ENCODE measurements at places on chromosomes 2 and 18.

DNA sequence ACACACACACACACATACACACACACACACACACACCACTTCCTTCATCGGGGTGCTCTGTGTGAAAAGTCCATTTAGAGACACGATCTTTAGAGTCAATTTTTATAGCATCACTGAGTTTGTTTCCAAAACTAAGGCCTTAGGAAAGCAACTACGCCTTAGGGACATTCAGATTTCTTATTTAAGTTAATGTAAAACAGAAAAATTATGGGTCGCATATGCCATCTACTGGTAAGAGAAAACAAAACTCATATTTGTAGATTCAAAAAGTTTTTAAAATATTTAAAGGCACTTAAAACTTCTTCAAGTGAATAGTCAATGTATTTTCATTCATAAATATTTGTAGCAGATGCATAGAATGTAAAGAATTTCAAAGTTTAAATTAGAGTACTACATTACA lies 166.2 kb downstream of the ATAD2B start:
- no peak overlapping the region for H3K27ac ChIP-seq
- peaks cover 14% of the 10 kb centered on the region for H3K4me1 ChIP-seq
- H3K27me3 ChIP-seq: no peaks in the 10 kb centered on the region
- no peak for DNase-seq
- H3K36me3 ChIP-seq: peaks cover 6% of the 10 kb centered on the region

DNA sequence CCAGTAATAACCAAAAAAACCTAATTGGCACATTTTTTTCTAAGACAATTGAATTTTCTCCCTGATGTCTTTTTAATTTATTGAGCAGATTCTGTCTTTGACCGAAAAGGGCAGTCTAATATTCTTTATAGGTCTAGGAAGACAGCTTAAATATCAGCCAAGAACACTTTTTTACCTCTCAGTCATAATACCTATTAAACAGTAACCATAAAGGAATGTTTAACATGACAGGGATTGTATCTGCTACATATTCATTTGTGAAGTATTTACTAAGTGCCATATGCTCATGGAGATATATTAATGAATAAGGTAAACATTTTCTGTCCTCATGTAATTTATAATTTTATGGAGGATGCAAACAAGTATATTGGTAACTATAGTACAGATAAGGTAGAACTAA lies 3.1 kb upstream of the HTR2B start:
- H3K27ac ChIP-seq: no peak overlapping the region
- peak; percentile 39 for DNase-seq
- no peak overlapping the region for H3K4me3 ChIP-seq
- H3K36me3 ChIP-seq: no peaks in the 10 kb centered on the region
- no peaks in the 10 kb centered on the region for H3K27me3 ChIP-seq

- peak; percentile 14 for DNase-seq
- no peaks in the 10 kb centered on the region for H3K4me1 ChIP-seq
- H3K27me3 ChIP-seq: no peaks in the 10 kb centered on the region
- no peak overlapping the region for H3K4me3 ChIP-seq
These were observed 124.1 kb upstream of the XIRP2 start for GRCh38 chr2:166764216-166764615.

DNA sequence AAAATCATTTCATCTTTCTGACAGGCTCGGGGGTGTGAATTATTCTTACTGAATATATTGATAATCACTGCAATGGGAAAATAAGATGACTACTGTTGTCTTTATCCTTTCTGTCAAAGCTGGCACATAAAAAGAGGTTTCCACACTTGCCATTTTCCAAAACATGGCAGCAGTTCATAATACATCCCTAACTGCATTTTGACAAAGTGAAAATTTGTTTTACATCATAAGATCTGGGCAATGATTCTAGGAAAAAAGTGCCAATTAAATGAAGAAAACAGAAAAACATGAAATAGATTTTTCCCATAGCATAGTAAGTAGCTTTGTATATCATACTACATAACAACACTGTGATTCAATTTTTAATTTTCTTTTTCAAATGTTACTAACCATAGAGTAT lies 65.4 kb downstream of the ERBB4 start:
- no peak overlapping the region for H3K4me3 ChIP-seq
- H3K4me1 ChIP-seq: no peaks in the 10 kb centered on the region
- no peak for DNase-seq

DNA sequence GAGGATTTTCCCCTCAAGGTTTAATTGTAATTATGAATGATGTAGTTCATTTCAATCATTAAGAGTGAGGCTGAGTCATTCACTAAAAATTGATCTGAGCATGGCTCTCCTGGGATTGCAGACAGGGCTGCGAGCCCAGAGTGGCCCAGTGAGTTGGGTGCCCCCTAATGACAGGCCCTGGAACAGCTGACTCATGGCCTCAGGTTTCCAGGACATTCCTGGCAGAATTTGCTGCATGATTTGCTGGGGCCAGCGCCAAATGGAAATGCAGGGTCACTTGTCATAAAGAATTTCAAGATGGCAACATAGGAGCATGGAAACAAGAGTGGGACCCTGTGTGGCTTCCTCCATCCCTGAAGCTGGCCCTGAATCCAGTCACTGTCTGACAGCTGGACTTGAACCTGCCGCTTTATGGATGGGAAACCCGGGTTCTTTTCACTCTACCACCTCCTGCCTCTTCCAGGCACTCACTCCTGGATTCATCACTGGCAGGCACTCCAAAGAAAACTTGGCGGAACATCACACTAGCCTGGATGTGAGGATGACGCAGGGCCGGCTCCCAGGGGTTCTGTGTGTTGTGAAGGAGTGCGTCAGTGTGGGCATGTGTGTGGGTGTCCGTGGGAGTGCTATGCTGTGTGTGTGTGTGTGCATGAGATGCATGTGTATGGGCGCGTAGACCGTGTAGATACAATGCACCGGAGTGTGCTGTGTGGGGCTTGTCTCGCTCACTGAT lies 15.2 kb downstream of the OTOF start:
- DNase-seq: peak; percentile 96
- H3K4me1 ChIP-seq: no peaks in the 10 kb centered on the region
- H3K36me3 ChIP-seq: no peaks in the 10 kb centered on the region
- no peak overlapping the region for H3K4me3 ChIP-seq
- H3K27ac ChIP-seq: peak overlapping the region; percentile 33

GRCh38 chr2:216590780-216591179 lies 42.4 kb upstream of the IGFBP2 start:
- H3K36me3 ChIP-seq: no peaks in the 10 kb centered on the region
- H3K27me3 ChIP-seq: no peaks in the 10 kb centered on the region
- no peak overlapping the region for H3K27ac ChIP-seq
- no peaks in the 10 kb centered on the region for H3K4me1 ChIP-seq
- H3K4me3 ChIP-seq: no peak overlapping the region
- no peak for DNase-seq

- no peak overlapping the region for H3K27ac ChIP-seq
- no peak overlapping the region for H3K4me3 ChIP-seq
- no peaks in the 10 kb centered on the region for H3K27me3 ChIP-seq
- no peaks in the 10 kb centered on the region for H3K4me1 ChIP-seq
- DNase-seq: no peak
These were observed 52.2 kb downstream of the C1QL2 start for GRCh38 chr2:119106301-119106897.

- H3K27ac ChIP-seq: no peak overlapping the region
- H3K4me1 ChIP-seq: peaks cover 4% of the 10 kb centered on the region
- H3K36me3 ChIP-seq: no peaks in the 10 kb centered on the region
- DNase-seq: no peak
These were observed 107.4 kb downstream of the OSBPL6 start for GRCh38 chr2:178301649-178302238.

DNA sequence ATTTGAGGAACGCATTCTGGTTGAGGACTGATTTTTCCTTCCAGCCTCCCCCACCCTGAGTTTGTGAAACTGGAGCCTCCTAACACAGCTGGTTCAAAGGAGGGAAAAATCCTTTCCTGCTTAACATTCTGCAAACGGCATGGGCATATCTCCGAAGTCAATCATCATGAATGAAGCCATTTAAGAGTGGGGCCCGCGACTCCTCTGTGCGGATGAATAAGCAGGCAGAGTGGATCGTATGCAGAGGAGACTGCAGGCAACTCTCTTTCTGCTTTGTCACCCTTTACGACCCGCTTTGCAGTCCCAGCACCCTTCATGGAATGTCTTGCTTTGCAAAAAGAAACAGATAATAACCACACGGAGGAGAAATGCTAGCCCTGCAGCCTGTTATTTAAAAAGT lies 305.2 kb downstream of the CLIP4 start:
- no peak overlapping the region for H3K4me3 ChIP-seq
- H3K27me3 ChIP-seq: peaks cover 27% of the 10 kb centered on the region
- H3K4me1 ChIP-seq: no peaks in the 10 kb centered on the region
- no peak for DNase-seq
- no peaks in the 10 kb centered on the region for H3K36me3 ChIP-seq

- DNase-seq: no peak
- H3K4me3 ChIP-seq: no peak overlapping the region
- H3K27me3 ChIP-seq: no peaks in the 10 kb centered on the region
- no peaks in the 10 kb centered on the region for H3K36me3 ChIP-seq
- no peaks in the 10 kb centered on the region for H3K4me1 ChIP-seq
These were observed 757.8 kb downstream of the TRIB2 start for GRCh38 chr2:13474538-13474937.

DNA sequence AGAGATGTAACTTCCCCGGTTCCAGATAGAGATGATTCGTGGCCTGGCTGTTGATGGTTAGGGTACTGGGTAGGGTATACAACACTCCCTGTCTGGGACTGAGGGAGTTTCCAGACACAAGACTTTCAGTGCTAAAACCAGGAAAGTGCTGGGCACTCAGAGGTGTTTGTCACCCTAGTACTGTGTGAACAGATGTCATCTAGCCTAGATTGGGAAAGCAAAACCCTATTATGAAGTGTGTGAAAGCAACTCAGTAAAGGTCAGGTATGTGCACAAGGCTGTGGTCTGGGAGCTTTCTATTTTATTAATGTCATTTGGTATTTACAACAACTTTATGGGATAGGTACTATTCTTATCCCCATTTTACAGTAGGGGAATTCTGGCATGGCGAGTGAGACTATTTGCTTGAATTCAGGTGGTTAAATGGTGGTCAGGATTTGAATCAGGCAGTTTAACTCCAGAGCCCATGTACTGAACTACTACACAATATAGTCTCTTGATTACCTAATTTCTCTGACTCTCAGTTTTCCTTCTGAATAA lies 2.6 kb downstream of the BZW1 start:
- DNase-seq: no peak
- H3K36me3 ChIP-seq: peaks cover 60% of the 10 kb centered on the region
- peaks cover 40% of the 10 kb centered on the region for H3K4me1 ChIP-seq
- H3K27me3 ChIP-seq: no peaks in the 10 kb centered on the region
- H3K27ac ChIP-seq: peak overlapping the region; percentile 9
- peak overlapping the region; percentile 79 for H3K4me3 ChIP-seq

DNA sequence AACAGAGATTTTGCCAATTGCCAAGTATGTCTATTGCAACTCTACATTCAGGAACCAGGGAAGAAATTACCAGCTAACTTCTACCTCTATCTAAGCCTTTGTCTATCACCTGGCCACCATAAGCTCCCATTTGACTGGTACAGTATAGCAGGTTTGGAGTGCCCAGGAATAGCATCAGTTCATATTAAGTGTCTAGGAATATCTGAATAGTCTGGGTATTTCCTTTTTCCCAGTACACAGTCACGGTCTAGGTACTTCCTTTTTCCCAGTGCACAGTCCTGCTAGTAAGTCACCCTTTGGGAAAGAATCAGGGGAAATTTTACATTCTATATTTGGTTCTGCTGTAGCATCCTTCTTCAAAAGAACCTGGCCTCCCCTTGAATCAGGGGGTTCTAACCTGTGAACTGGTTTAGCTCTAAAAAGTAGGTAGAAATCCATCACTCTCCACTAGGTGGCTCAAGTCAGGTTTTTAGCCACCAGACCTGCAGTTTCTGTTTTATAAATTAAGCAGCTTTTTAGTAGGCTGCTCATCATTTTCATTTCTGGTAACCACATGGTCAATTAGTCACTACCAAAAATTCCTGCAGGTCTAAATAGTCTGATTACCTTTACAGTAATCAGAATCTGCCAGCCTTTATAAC lies 49.3 kb upstream of the DNAJC10 start:
- H3K4me1 ChIP-seq: no peaks in the 10 kb centered on the region
- H3K4me3 ChIP-seq: no peak overlapping the region
- no peak overlapping the region for H3K27ac ChIP-seq
- H3K36me3 ChIP-seq: no peaks in the 10 kb centered on the region

DNA sequence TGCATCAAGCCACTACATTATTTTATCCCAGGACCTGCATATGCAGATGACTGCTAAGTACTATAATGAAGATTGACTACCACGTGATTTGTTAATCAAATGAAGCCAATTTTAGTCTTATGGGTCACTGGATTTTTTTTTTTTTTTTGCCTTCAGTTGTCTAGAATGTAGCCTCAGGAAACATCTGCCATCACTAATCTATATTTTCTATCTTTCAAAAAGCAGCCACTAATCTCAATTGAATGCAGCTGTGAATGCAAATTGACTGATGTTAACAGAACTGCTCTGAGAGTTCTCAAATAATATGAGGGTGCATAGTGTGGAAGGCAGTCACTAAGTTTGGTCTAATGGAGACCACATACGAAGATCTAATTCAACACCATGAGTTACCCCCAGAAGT lies 106.3 kb downstream of the ABCA12 start:
- no peak overlapping the region for H3K4me3 ChIP-seq
- no peaks in the 10 kb centered on the region for H3K36me3 ChIP-seq
- no peak overlapping the region for H3K27ac ChIP-seq

DNA sequence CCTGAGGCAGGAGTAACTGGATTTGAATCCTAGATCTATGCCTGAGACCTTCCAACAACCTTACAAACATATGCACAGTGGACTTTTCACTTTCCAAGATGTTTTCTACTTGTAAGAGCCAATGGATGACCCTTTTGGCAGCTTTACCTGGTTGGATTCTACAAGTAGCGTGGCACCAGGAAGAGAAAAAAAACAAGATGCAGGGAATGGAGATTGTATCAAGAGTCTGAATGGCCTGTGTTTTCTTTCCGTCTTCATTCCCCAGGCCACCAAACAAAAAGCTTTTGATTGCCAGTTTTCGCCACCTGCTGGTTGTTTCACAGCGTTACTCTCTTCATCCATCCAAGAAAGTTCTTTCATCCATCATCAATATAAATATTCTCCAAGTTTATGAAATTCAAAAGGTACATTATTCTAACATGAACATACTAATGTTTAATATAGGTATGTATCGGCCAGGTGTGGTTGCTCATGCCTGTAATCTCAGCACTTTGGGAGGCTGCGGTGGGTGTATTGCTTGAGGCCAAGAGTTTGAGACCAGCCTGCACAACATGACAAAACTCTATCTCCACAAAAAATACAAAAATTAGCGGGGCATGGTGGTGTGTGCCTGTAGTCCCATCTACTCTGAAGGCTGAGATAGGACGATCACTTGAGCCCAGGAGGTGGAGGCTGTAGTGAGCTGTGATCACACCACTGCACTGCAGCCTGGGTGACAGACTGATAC lies 3.5 kb upstream of the BCL2 start:
- no peak overlapping the region for H3K4me3 ChIP-seq
- H3K4me1 ChIP-seq: peaks cover 16% of the 10 kb centered on the region
- DNase-seq: peak; percentile 85
- peaks cover 11% of the 10 kb centered on the region for H3K27me3 ChIP-seq
- no peak overlapping the region for H3K27ac ChIP-seq

- H3K4me1 ChIP-seq: peaks cover 9% of the 10 kb centered on the region
- H3K27ac ChIP-seq: peak overlapping the region; percentile 85
- no peak for DNase-seq
- peak overlapping the region; percentile 94 for H3K4me3 ChIP-seq
- H3K27me3 ChIP-seq: no peaks in the 10 kb centered on the region
These were observed 472 bp upstream of the PLEKHM3 start for GRCh38 chr2:208025814-208026184.
